Hepatocyte (in vitro differentiated cells): ENCODE measurements at places on chromosomes 4 and X. TPM values are rescaled to one million over a fixed set of nuclear protein-coding genes. Genes with fewer than 3 reads are reported as not detected.

SHROOM2 gene
- 6.2 and 8.5 TPM in 2 replicates for total RNA-seq

BMP3 gene
- 7.1 and 7.7 TPM in 2 replicates for total RNA-seq

RASGEF1B gene
- 28.6 and 53.4 TPM in 2 replicates for total RNA-seq

ABCG2 gene
- total RNA-seq = 10.0 and 11.6 TPM in 2 replicates

BRS3 gene
- 0.04 TPM in 1 of 2 replicates, not detected in the other for total RNA-seq

COL4A6 gene
- 9.6 and 12.9 TPM in 2 replicates for total RNA-seq

CXCL11 gene
- not detected in 2 replicates for total RNA-seq

EFHC2 gene
- 1.8 and 3.7 TPM in 2 replicates for total RNA-seq

MTNR1A gene
- not detected in 2 replicates for total RNA-seq

CPLX1 gene
- total RNA-seq = 0.16 and 0.30 TPM in 2 replicates

TLR1 gene
- 2.7 and 4.2 TPM in 2 replicates for total RNA-seq

- H3K4me1 ChIP-seq = peaks cover 3% of the 10 kb centered on the region
- no peak for DNase-seq
- no peak overlapping the region for H3K27ac ChIP-seq
- no peaks in the 10 kb centered on the region for H3K27me3 ChIP-seq
- no peak overlapping the region for H3K4me3 ChIP-seq
- no peaks in the 10 kb centered on the region for H3K36me3 ChIP-seq
Measured at GRCh38 chr4:945274-946102, 13.2 kb downstream of the TMEM175 start.

GRCh38 chrX:45385757-45386156 is 185.1 kb upstream of the DIPK2B start:
- H3K4me3 ChIP-seq = no peak overlapping the region
- H3K4me1 ChIP-seq = no peaks in the 10 kb centered on the region
- H3K36me3 ChIP-seq = no peaks in the 10 kb centered on the region
- no peak overlapping the region for H3K27ac ChIP-seq
- no peaks in the 10 kb centered on the region for H3K27me3 ChIP-seq

GRCh38 chrX:72539822-72540221 is 32.8 kb downstream of the HDAC8 start:
- DNase-seq = no peak
- no peaks in the 10 kb centered on the region for H3K36me3 ChIP-seq
- no peaks in the 10 kb centered on the region for H3K4me1 ChIP-seq
- H3K4me3 ChIP-seq = no peak overlapping the region

DNA sequence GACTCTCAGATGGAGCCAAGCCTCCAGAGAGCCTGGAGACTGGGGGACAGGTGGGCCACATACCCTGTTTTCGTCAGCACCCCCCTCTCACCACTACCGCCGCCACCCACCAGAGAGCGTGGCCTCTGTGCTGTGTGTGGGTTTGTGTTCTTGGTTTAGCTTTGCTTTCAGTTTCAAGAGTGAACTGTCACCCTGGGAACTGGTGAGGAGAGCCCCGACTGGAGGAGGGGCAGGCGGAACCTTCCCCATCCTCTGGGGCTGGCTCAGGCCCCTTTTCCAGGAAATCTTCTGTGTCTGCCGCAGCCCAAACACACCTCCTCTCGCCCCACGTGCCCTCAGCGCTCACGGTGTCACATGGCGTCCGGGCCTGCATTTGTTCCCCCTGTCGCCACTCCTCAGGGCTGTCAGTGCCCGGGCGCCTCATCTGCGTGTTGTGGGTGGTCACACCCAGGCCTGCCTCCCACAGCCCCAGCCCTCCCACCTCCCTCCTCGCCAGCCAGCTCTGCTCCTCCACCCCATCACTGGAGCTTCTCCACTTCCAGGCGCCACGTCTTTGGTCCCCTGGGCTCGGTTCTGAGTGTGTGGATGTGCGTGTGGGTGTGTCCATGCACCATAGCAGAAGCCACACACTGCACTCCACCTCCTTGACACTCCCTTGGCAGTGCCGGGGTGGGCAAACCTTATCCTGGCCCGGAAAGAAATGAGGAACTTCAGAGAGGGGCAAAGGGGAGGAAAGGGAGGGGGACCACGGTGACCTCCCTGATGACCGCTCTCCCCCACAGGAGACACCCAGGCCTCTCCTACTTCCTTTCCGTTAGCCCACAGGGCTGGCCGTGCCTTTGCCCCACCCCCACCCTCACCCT is 27.8 kb downstream of the ELF4 start:
- H3K27me3 ChIP-seq = no peaks in the 10 kb centered on the region
- DNase-seq = no peak
- no peaks in the 10 kb centered on the region for H3K36me3 ChIP-seq
- H3K4me1 ChIP-seq = peaks cover 4% of the 10 kb centered on the region
- H3K27ac ChIP-seq = no peak overlapping the region
- H3K4me3 ChIP-seq = no peak overlapping the region

GRCh38 chr4:165462009-165462408 is 83.2 kb downstream of the CPE start:
- no peak for DNase-seq
- H3K27me3 ChIP-seq = no peaks in the 10 kb centered on the region
- no peaks in the 10 kb centered on the region for H3K4me1 ChIP-seq
- no peak overlapping the region for H3K4me3 ChIP-seq
- H3K27ac ChIP-seq = no peak overlapping the region

- H3K27ac ChIP-seq = no peak overlapping the region
- no peak overlapping the region for H3K4me3 ChIP-seq
Measured at GRCh38 chr4:98434816-98435215, 173.6 kb downstream of the RAP1GDS1 start.

DNA sequence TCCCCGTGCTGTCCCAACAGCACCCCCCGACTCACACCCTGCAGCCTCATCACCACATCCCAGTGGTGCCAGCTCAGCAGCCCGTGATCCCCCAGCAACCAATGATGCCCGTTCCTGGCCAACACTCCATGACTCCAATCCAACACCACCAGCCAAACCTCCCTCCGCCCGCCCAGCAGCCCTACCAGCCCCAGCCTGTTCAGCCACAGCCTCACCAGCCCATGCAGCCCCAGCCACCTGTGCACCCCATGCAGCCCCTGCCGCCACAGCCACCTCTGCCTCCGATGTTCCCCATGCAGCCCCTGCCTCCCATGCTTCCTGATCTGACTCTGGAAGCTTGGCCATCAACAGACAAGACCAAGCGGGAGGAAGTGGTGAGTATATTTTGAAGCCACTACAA is 5.4 kb downstream of the AMELX start:
- no peak for DNase-seq
- no peak overlapping the region for H3K27ac ChIP-seq
- no peak overlapping the region for H3K4me3 ChIP-seq
- H3K36me3 ChIP-seq = no peaks in the 10 kb centered on the region
- H3K27me3 ChIP-seq = no peaks in the 10 kb centered on the region

- no peaks in the 10 kb centered on the region for H3K36me3 ChIP-seq
- no peak for DNase-seq
- H3K4me3 ChIP-seq = no peak overlapping the region
- H3K4me1 ChIP-seq = no peaks in the 10 kb centered on the region
- H3K27me3 ChIP-seq = no peaks in the 10 kb centered on the region
- no peak overlapping the region for H3K27ac ChIP-seq
Measured at GRCh38 chr4:101171747-101172146, 175.6 kb downstream of the PPP3CA start.

- no peaks in the 10 kb centered on the region for H3K36me3 ChIP-seq
- no peaks in the 10 kb centered on the region for H3K27me3 ChIP-seq
- H3K4me3 ChIP-seq = no peak overlapping the region
- no peaks in the 10 kb centered on the region for H3K4me1 ChIP-seq
- DNase-seq = no peak
Measured at GRCh38 chrX:71458866-71459265, 74.0 kb upstream of the OGT start.

- H3K27me3 ChIP-seq = no peaks in the 10 kb centered on the region
- no peak overlapping the region for H3K4me3 ChIP-seq
- no peak for DNase-seq
- no peaks in the 10 kb centered on the region for H3K4me1 ChIP-seq
- no peaks in the 10 kb centered on the region for H3K36me3 ChIP-seq
Measured at GRCh38 chrX:17403972-17404371, 29.0 kb downstream of the NHS start.

DNA sequence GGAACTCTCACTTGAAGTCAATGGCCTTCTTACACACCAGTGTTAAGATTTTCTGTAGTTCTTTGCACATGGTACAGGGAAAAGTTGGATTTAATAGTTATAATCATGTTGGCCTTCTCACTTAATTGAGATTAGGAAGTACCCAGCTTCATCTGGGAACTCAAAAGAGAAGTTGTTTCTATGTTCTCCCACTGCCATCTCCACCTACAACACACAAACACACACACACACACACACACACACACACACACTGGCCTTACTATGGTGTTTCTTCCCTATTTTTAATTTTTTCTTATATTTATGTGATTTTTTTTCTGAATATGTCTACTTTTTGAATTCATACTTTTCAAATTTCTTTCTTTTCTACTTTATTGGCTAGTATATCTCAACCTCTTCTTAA is 10.0 kb upstream of the CHIC2 start:
- no peak overlapping the region for H3K27ac ChIP-seq
- H3K27me3 ChIP-seq = no peaks in the 10 kb centered on the region
- no peak for DNase-seq
- no peak overlapping the region for H3K4me3 ChIP-seq

- no peak overlapping the region for H3K27ac ChIP-seq
- no peak overlapping the region for H3K4me3 ChIP-seq
- no peaks in the 10 kb centered on the region for H3K27me3 ChIP-seq
Measured at GRCh38 chrX:105658136-105658535, 164.2 kb upstream of the NRK start.

DNA sequence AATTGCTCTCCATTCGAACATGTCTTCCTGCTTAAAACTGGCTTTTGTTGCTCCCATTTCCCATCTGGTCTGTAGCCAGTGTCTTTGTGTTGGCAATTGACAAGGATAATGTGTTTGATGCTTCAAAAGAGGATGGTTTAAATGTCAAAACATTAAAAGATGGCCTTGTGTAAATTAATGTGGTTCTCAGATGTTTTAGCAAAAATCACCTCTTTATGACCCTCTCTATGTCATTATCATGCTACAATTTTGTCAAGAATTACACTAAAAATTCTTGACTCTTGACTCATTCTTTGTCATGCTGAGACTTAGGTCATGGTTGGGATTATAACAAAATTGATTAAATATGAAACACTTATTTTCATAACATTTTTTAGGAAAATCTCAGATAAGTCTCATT is 47.4 kb downstream of the TMEM131L start:
- H3K27ac ChIP-seq = no peak overlapping the region
- DNase-seq = no peak
- no peaks in the 10 kb centered on the region for H3K27me3 ChIP-seq
- no peaks in the 10 kb centered on the region for H3K36me3 ChIP-seq
- H3K4me1 ChIP-seq = peaks cover 5% of the 10 kb centered on the region

DNA sequence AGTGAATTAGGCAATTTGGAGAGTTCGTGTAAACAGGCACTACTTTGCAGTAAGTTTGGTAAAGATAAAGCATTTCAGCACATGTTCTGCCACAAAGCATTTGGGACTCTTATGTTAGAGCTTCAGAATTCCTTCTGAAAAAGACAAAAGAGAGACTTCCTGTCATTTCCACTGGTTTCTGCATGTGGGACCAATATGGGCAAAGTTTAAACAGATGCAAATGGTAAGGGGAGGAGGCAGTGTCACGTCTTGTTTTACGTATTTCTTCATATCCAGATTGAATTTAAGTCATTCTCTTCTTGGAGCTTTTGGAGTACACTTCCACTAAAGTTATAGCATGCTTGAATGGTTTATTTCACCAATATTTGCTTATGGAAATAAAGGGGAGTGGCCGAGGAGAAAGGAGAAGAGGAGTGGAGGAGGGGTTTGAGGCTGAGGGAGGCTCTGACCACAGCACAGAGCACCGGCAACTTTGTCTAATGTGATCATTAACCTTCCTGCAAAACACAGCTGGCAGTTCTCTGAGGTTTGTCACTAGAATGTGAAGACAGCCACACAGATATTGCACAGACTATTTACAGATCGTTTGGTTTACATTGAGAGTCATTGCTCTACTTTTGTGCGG is at the start of gene APELA:
TSS of gene APELA (plus strand) at position 479 of the 625 bp plus-strand sequence. CDS start 154 bp downstream, outside the sequence.
- DNase-seq = peak; percentile 57
- H3K4me1 ChIP-seq = peaks cover 24% of the 10 kb centered on the region
- no peaks in the 10 kb centered on the region for H3K36me3 ChIP-seq

GRCh38 chr4:75248770-75249407 is 265.3 kb downstream of the RCHY1 start:
- H3K36me3 ChIP-seq = no peaks in the 10 kb centered on the region
- peak overlapping the region; percentile 90 for H3K27ac ChIP-seq
- no peaks in the 10 kb centered on the region for H3K27me3 ChIP-seq
- H3K4me1 ChIP-seq = peaks cover 21% of the 10 kb centered on the region

- no peaks in the 10 kb centered on the region for H3K4me1 ChIP-seq
- H3K27ac ChIP-seq = no peak overlapping the region
- no peak for DNase-seq
- no peaks in the 10 kb centered on the region for H3K27me3 ChIP-seq
- no peaks in the 10 kb centered on the region for H3K36me3 ChIP-seq
Measured at GRCh38 chr4:33959519-33959918, 2284.8 kb downstream of the ARAP2 start.

GRCh38 chr4:148563684-148564083 is 121.5 kb upstream of the NR3C2 start:
- H3K36me3 ChIP-seq = no peaks in the 10 kb centered on the region
- H3K27ac ChIP-seq = no peak overlapping the region
- no peak for DNase-seq
- H3K4me3 ChIP-seq = no peak overlapping the region

GRCh38 chr4:81257816-81258215 is 42.8 kb upstream of the PRKG2 start:
- H3K27me3 ChIP-seq = no peaks in the 10 kb centered on the region
- DNase-seq = no peak
- H3K27ac ChIP-seq = no peak overlapping the region

- H3K27ac ChIP-seq = no peak overlapping the region
- no peaks in the 10 kb centered on the region for H3K27me3 ChIP-seq
- H3K36me3 ChIP-seq = no peaks in the 10 kb centered on the region
- no peaks in the 10 kb centered on the region for H3K4me1 ChIP-seq
- peak; percentile 54 for DNase-seq
Measured at GRCh38 chr4:95155759-95156451, 392.9 kb downstream of the UNC5C start.

- H3K36me3 ChIP-seq = no peaks in the 10 kb centered on the region
- no peak overlapping the region for H3K27ac ChIP-seq
- H3K27me3 ChIP-seq = no peaks in the 10 kb centered on the region
- peak; percentile 12 for DNase-seq
- H3K4me1 ChIP-seq = peaks cover 9% of the 10 kb centered on the region
- no peak overlapping the region for H3K4me3 ChIP-seq
Measured at GRCh38 chr4:74886484-74886883, 46.4 kb upstream of the PARM1 start.

DNA sequence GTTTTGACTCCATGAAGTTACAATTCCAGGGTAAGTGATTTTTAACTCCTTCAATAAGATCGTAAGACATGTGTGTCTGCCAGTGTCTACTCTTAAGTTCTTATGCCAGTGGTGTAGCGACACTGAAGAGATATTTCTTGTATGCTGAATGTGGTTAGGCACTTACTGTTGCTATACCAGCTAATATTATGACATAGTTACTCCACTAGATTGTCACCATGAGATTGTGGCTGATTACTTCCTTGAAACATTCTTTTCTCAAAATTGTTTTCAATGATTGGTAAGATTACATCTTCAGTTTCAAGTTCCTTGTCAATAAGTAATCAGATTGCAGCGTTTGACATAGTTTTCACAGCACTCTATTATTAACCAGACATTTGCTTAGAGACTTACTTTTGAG is 60.6 kb upstream of the PAGE5 start:
- no peak overlapping the region for H3K4me3 ChIP-seq
- H3K36me3 ChIP-seq = no peaks in the 10 kb centered on the region
- H3K4me1 ChIP-seq = no peaks in the 10 kb centered on the region
- no peak overlapping the region for H3K27ac ChIP-seq
- no peak for DNase-seq
- H3K27me3 ChIP-seq = no peaks in the 10 kb centered on the region
